ENCODE measurements at places on chromosomes 4 and X.

GRCh38 chr4:57076646-57077045, 33.5 kb downstream of the IGFBP7 start:
- DNase-seq = no peak

- DNase-seq = no peak
Measured at GRCh38 chrX:130028196-130028595, 45.8 kb downstream of the BCORL1 start.

- no peak for DNase-seq
Measured at GRCh38 chrX:118254611-118255010, 91.3 kb upstream of the WDR44 start.

DNA sequence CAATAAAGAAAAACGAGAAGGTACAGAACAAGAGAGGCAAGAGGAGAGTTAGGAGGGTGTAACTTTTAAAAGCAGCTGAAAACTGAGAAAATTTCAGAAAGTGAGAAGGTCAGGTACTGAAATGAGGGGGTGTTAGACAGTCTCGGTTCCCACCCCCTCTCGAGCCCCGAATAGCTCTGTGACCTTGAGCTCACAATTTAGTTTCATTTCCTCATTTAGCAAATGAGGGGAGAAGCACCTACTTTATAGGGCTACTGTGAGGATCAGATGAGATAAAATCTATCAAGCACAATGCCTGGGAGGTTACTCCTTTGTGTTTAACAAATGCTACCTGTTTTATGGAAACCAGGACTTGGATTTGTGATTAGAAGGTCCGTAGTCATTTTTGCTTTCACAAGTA, 4.9 kb downstream of the UGT8 start:
- DNase-seq = no peak

GRCh38 chrX:127764674-127765073, 287.5 kb downstream of the ACTRT1 start:
- DNase-seq = no peak

- DNase-seq = no peak
Measured at GRCh38 chr4:143287572-143287923, 49.1 kb upstream of the GAB1 start.
